Spleen (tissue), 13 donors: ENCODE measurements at places on chromosomes 7 and 10. TPM values are rescaled to one million over a fixed set of nuclear protein-coding genes. Genes with fewer than 3 reads are reported as not detected.

- H3K27me3 ChIP-seq, result no peaks in the 10 kb centered on the region
- no peaks in the 10 kb centered on the region for H3K4me1 ChIP-seq
- no peaks in the 10 kb centered on the region for H3K36me3 ChIP-seq
Observed at GRCh38 chr7:77247206-77247850, 47.7 kb upstream of the FGL2 start.

- peak; percentile 58 for DNase-seq
- no peaks in the 10 kb centered on the region for H3K4me1 ChIP-seq
- H3K27me3 ChIP-seq, result no peaks in the 10 kb centered on the region
- no peak overlapping the region for H3K27ac ChIP-seq
- no peaks in the 10 kb centered on the region for H3K36me3 ChIP-seq
Observed at GRCh38 chr10:132102071-132102716, 36.4 kb downstream of the JAKMIP3 start.

Gene SLF2
- polyA plus RNA-seq, result 14.5 TPM

Gene TRIL
- 0.33 TPM for polyA plus RNA-seq

GRCh38 chr7:53001221-53001620, 34.2 kb upstream of the POM121L12 start:
- H3K4me1 ChIP-seq, result no peaks in the 10 kb centered on the region
- no peak overlapping the region for H3K4me3 ChIP-seq
- H3K27me3 ChIP-seq, result no peaks in the 10 kb centered on the region
- no peaks in the 10 kb centered on the region for H3K36me3 ChIP-seq
- H3K27ac ChIP-seq, result no peak overlapping the region
- DNase-seq, result no peak

DNA sequence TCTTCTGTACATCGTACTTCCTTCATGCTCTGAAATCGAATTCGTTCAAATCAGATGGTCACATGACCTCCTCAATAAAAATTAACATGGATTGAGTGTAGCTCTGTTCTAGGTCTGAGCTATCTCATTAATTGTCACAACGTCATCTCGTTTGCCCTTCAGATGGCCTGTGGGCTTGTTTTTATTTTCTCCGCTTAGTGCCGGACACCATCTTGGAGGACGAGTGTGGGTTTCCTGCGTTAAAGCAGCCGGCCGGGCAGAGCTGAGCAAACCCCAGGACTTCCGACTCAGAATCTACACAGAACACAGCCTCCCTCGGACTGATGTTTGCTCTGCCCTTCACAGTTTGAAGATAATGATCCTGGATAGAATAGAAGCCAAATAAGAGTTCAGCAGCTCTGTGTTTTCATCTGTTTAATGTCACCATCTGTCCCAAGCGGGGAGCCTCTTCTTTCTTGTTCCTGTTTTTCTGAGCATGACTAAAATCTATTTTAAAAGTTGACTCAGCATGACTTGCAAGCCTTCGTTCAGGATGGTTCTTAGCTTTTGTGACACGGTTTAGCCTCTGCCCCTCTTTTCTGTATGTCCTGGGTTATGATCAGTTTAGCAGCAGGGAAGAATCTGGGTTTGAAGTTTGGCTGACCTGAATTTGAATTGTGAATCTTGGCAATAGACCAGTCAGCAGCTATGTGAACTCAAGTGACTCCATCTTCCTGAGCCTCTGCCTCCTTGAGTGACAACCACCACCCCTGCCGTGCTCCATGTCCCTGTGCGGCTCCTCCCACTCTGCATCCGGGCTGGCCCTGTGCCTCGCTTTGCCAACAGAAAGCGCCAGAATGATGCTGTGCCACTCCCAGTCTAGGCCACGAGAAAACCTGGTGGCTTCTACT, 30.6 kb upstream of the GALNTL5 start:
- peaks cover 35% of the 10 kb centered on the region for H3K4me1 ChIP-seq
- DNase-seq, result peak; percentile 81
- H3K27ac ChIP-seq, result peak overlapping the region; percentile 76
- H3K4me3 ChIP-seq, result no peak overlapping the region
- no peaks in the 10 kb centered on the region for H3K27me3 ChIP-seq

GRCh38 chr7:92806496-92806895, 29.9 kb downstream of the CDK6 start:
- H3K36me3 ChIP-seq, result no peaks in the 10 kb centered on the region
- no peak overlapping the region for H3K4me3 ChIP-seq
- H3K27me3 ChIP-seq, result no peaks in the 10 kb centered on the region
- H3K4me1 ChIP-seq, result peaks cover 30% of the 10 kb centered on the region
- no peak for DNase-seq
- H3K27ac ChIP-seq, result no peak overlapping the region

Gene ZPBP
- polyA plus RNA-seq, result not detected

DNA sequence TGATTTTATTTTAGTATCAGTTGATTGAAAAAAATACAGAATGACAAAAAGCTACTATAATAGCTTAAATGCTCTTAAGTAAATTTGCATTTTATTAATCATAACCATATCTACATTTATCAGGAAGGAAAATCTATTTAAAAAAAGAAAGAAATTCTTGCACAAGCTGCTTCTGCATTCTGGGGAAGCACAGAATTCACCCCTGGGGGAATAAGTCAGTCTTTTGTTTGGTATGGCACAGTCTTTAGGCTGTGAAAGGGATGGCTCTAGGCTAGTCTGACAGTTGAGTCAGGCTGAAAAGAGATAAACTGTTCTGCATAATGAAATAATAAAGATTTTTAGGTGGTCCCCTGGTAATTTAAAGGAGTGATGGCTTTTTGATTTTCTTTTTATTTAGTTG, 37.9 kb downstream of the HTR7 start:
- peaks cover 20% of the 10 kb centered on the region for H3K27me3 ChIP-seq
- H3K4me3 ChIP-seq, result no peak overlapping the region
- no peak overlapping the region for H3K27ac ChIP-seq
- no peak for DNase-seq
- no peaks in the 10 kb centered on the region for H3K36me3 ChIP-seq

DNA sequence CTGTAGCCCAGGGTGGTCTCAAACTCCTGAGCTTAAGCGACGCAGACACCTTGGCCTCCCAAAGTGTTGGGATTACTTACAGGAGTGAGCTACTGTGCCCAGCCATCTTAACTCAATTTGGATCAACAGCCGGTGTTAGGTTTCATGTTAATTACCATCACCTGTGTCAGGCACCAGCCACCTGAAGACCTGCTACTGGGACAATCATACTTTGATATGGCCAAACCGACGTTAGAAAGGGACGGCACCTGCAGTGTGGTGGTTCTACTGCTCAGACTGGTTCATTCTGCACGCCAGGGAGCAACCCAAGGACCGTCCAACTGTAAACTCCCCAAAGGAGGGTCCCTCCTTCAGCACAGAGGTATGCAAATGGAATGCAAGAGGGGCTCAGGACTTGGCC, 74.2 kb upstream of the CYTH3 start:
- H3K4me3 ChIP-seq, result no peak overlapping the region
- DNase-seq, result no peak
- no peaks in the 10 kb centered on the region for H3K36me3 ChIP-seq
- no peak overlapping the region for H3K27ac ChIP-seq
- peaks cover 33% of the 10 kb centered on the region for H3K4me1 ChIP-seq
- no peaks in the 10 kb centered on the region for H3K27me3 ChIP-seq

DNA sequence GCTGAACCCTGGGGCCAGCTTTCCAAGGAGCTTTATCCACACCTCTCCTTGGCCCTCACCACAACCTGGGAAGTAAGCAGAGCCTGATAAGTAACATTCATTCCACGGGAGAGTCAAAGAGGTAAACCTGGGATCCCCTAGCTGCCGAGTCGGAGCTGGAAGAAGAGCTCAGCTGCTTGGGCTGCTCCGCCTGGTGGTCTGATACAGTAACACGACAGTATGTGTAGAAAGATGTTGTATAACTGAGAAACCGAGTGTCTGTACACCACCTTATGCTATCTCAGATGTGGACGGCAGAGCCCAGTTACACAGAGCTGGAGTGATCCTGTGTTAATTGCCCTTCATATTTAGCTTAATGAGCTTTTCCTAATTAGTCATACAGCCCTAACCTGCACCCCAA, 151.3 kb upstream of the KMT2E start:
- no peak overlapping the region for H3K27ac ChIP-seq
- H3K4me3 ChIP-seq, result no peak overlapping the region
- H3K27me3 ChIP-seq, result no peaks in the 10 kb centered on the region
- DNase-seq, result no peak
- peaks cover 4% of the 10 kb centered on the region for H3K4me1 ChIP-seq
- H3K36me3 ChIP-seq, result no peaks in the 10 kb centered on the region

DNA sequence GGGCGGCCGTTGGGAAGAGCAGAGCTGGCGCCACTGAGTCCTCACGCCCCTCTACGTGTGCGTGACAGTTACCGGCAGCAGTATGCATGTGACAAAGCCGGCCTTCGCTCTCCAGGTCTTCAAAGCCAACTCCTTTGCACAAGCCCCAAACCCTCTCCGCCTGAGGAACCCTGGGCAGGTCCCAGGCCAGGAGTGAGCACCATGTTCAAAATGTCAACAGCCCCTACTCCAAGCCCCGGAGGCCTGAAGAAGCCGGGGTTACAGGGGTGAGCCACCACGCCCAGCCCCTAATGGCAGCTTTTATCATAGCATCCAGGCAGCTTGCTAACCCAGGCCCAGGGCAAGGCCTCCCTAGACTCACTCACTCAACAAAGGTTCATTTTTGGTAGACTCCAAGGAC, 70.8 kb downstream of the OAT start:
- no peaks in the 10 kb centered on the region for H3K27me3 ChIP-seq
- no peak overlapping the region for H3K4me3 ChIP-seq
- H3K4me1 ChIP-seq, result no peaks in the 10 kb centered on the region
- no peaks in the 10 kb centered on the region for H3K36me3 ChIP-seq

DNA sequence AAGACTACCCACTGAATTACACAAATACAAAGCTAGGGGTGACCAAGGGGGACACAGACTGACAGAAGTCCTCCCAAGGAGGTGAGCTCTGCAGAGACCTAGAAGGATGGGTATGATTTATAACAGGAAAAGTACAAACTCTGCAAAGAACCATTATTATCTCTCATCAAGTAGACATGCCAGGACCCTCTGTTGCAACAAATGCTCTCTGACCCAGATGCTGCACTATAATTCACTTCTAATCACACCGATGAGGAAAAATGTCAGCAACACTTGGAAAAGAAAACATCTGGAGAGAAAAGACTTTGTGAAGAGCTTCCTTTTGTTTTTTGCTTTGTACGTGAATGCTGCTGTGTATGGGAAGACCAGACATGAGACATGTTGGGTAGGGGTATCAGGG, 178.3 kb upstream of the PDE1C start:
- DNase-seq, result no peak
- no peak overlapping the region for H3K4me3 ChIP-seq
- no peaks in the 10 kb centered on the region for H3K4me1 ChIP-seq
- H3K27me3 ChIP-seq, result no peaks in the 10 kb centered on the region
- H3K27ac ChIP-seq, result no peak overlapping the region

DNA sequence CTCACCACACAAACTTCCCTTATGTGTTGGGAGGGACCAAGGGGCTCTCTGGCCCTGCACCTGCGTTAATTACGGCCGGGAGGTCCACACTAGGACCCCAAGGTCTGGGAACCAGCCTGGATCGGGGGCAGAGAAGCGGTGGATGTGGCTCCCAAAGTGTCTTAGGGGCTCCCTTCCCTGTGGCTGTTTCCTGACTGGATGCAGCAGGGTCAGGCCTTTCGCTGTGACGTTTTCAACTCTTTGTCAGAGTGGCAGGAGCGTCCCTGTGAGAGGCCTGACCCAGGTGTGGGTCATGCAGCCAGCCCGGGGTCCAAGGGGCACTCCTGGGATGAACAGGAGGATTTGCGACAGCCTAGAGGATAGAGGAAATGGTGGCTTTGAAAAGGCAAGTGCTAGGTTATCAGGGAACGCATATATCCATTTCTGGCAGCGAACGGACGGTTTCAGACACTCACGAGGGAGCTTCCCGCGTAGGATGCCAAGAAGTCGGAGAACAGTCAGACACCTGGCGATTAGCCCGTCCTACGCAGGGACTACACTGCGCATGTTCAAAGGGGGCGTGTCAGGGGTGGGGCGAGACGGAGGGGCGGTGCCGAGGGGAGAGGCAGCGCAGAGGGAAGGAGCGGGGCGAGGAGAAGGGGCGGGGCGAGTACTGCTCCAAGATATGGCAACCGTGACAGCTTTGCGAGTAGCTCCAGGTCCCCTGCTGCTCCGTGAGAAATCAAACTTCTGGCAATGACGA, 46.2 kb upstream of the ZNF716 start:
- peak overlapping the region; percentile 39 for H3K27ac ChIP-seq
- DNase-seq, result peak; percentile 76
- no peaks in the 10 kb centered on the region for H3K4me1 ChIP-seq
- no peaks in the 10 kb centered on the region for H3K27me3 ChIP-seq
- H3K4me3 ChIP-seq, result peak overlapping the region; percentile 42
- no peaks in the 10 kb centered on the region for H3K36me3 ChIP-seq

DNA sequence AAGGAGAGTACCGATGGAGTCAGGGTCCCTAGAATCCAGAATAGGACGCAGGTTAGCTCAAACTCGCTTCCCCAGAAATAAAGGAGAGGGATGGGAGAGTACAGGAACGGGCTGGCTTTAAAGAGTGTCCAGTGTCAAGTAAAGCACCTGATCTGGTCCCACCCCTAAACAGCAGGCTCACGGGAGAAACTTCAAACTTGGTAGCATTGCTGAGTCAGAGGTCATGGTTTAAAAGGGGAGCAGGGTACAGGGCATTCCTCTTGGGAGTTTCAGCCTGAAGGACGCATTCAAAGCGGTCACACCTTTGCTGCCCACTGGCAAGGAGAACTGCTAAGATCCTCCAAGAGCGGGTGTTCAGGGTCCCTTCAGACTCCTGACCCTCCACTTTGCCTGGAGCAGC, 140.7 kb downstream of the GLI3 start:
- H3K36me3 ChIP-seq, result no peaks in the 10 kb centered on the region
- H3K27me3 ChIP-seq, result no peaks in the 10 kb centered on the region
- no peaks in the 10 kb centered on the region for H3K4me1 ChIP-seq
- no peak overlapping the region for H3K27ac ChIP-seq
- H3K4me3 ChIP-seq, result no peak overlapping the region

Gene MSS51
- polyA plus RNA-seq, result 5.3 TPM
